ENCODE measurements at places on chromosomes 6 and 20. TPM values are rescaled to one million over a fixed set of nuclear protein-coding genes. Genes with fewer than 3 reads are reported as not detected.

The CYP39A1 gene
- 8.7 TPM for total RNA-seq

The SPATA2 gene
- 7.5 TPM for total RNA-seq

The TUBB1 gene
- total RNA-seq, result not detected

The PPP1R14C gene
- total RNA-seq, result 102 TPM

The SESN1 gene
- total RNA-seq, result 26.5 TPM

The TAF8 gene
- total RNA-seq, result 25.9 TPM

The PLAGL1 gene
- total RNA-seq, result 16.3 TPM

The DCDC2 gene
- total RNA-seq, result not detected

The DNMT3B gene
- 0.65 TPM for total RNA-seq

The KIF6 gene
- total RNA-seq, result 0.57 TPM

The C6orf141 gene
- 0.44 TPM for total RNA-seq

The TBXT gene
- not detected for total RNA-seq

The WFDC5 gene
- total RNA-seq, result not detected

The PRSS16 gene
- 0.85 TPM for total RNA-seq

The FAM83B gene
- 7.5 TPM for total RNA-seq

The CABLES2 gene
- 17.7 TPM for total RNA-seq

The FAM184A gene
- total RNA-seq, result 2.3 TPM

The SIRPB1 gene
- total RNA-seq, result 0.50 TPM

The NOX3 gene
- total RNA-seq, result not detected

The GNRH2 gene
- total RNA-seq, result 1.5 TPM

The C4B gene
- total RNA-seq, result 86.0 TPM

The ECT2L gene
- 2.8 TPM for total RNA-seq

All from right cardiac atrium (tissue), 5 donors.